ENCODE measurements at places on chromosomes 7 and 10.

DNA sequence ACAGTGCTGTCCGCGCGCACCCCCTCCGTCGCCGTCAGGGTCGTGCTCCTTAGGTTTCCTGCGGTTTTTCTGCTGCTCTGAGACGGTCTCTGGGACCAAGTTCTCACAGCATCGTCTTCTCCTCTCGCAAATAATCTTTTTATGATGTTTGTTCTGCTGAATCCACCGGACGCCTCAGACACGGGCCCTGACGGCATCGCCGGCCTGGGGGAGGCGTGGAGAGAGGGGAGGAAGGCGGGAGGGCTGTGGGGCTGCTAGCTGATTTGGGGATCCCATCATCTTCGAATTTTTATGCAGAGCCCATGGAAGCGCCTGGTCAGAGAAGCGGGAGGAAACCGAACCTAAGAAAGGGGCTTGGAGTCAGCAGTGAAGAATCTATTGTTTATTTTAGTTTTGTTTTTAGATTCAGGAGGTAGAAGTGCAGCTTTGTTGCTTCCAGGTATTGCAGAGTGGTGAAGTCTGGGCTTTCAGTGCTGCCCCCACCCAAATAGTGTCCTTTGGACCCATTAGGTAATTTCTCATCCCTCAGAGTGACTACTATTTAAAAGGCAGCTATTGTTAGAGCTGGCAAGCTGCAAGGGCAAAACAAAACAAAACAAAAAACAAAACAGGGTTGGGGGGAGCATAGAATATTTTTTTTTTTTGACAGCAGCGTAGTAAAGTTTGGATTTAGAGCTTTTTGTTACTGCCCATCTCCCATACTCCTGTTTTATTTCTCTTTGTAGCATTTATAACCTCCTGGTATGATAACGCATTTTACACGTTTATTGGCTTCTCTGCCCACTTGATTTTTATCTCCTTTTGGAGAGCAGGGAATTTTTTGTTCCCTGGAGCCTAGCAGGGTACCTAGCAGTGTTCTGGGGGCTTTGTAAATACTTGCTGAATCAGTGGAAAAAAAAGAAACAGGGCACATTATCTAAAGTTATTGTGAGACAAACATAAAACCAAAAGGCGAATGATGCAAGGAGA is 92.6 kb downstream of the SPAG6 start:
- DNase-seq: no peak

DNA sequence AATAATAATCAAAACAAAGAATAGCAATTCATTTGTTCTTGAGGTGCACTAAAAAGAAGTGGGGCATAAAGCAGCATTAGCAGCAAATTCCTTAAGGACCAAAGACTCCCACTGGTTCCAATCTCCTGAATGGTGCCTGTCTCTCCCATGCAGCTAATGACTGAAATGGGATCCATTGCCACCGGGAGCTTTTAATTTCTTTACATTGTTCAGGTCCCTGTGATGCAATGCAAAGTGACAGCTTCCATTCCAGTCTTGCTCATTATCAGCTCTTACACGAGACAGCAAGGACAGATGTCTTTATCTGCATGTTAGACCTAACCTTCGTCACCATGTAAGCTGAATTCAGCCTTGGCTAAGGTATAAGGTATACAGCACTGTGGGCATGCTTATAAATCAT is 148.1 kb downstream of the POU6F2 start:
- DNase-seq: no peak

- no peak for DNase-seq
Measured at GRCh38 chr7:50351267-50351666, 46.8 kb downstream of the IKZF1 start.

- DNase-seq: peak; percentile 55
Measured at GRCh38 chr10:17175551-17175950, 25.9 kb downstream of the TRDMT1 start.

DNA sequence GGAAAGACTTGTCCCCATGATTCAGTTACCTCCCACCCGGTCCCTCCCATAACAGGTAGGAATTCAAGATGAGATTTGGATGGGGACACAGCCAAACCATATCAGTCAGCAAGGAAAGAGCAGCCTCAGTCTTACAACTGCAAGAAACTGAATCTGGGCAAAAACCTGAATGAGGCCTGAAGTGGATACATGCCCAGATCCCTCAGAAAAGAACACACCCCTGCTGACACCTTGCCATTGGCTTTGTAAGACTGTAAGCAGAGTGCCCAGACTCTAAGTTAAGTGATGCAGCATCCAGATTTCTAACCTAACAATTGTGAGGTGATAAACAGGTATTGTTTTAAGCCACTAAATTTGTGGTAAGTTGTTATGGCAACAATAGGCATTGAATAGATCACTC is 670.8 kb downstream of the SORCS1 start:
- peak; percentile 26 for DNase-seq

GRCh38 chr7:88826222-88826621 is 30.7 kb upstream of the TEX47 start:
- DNase-seq: no peak

- peak; percentile 25 for DNase-seq
Measured at GRCh38 chr7:78176171-78176570, 377.6 kb downstream of the PHTF2 start.

DNA sequence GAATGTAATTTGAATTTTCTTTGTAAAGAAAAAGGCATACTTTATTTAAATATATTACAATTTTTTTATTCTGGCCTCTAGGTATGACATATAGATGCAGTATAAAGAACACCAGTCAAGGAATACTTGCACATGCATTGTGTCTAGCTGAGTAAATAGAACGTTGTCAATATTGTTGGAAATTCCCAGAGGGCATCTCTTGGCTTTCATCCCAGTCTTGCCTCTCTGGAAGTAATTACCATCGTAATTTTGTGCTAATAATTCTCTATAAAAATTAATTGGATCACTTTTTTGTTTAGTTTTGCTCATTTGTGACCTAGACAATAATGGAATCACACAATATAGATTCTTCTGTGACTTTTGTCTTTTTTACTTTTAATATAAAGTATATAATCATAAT is 1052.3 kb upstream of the CELF2 start:
- DNase-seq: no peak

GRCh38 chr7:30970594-30971094 is 6.9 kb downstream of the GHRHR start:
- peak; percentile 33 for DNase-seq

GRCh38 chr7:98613601-98614425 is 3.3 kb upstream of the NPTX2 start:
- peak; percentile 60 for DNase-seq

DNA sequence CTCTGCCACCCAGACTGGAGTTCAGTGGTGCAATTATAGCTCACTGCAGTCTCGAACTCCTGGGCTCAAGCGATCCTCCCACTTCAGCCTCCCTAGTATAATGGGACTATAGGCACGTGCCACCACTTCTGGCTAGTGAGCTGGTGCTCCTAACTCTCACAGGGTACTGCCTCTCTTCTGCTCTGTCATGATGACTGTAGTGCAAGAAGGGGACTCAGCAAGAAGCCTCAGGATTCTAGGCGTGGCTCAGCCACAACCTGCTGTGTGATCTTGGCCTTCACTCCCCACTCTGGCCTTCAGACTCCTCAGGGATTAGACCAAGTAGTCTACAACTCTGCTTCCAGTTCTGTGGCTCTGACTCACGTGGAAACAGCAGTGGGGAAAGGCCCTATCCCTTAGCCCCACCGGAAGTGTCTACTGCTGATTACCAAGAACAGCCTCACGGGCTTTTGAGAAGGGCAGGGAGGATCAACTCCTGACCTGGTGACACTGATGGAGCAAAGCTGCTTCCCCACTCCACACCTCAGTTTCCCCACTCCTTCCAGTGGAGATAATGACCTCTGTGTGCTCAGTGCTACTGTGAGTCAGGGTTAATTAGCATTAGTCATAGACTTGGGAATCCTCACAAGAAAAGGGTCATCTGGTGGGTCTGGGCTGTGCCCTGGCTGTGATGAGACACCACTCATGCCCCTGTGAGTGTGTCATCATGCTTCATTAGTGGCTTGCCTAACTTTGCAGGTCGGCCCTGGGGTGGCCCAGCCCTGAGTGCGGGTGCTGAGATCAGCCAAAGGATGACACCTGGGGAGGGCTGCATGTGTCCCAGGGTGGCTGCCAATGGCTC is 41.1 kb downstream of the ZC3HC1 start:
- DNase-seq: peak; percentile 72

- DNase-seq: no peak
Measured at GRCh38 chr7:3250725-3251124, 50.3 kb upstream of the SDK1 start.

- no peak for DNase-seq
Measured at GRCh38 chr7:12683678-12684585, 3.5 kb upstream of the ARL4A start.

Measured in astrocyte of the hippocampus (primary cell).